Activated CD4-positive, CD25-positive, alpha-beta regulatory T cell treated with anti-CD3 and anti-CD28 coated beads, Interleukin-2, amount 50 U/mL, for 24 hours (primary cell): ENCODE measurements at places on chromosomes 3 and 15.

DNA sequence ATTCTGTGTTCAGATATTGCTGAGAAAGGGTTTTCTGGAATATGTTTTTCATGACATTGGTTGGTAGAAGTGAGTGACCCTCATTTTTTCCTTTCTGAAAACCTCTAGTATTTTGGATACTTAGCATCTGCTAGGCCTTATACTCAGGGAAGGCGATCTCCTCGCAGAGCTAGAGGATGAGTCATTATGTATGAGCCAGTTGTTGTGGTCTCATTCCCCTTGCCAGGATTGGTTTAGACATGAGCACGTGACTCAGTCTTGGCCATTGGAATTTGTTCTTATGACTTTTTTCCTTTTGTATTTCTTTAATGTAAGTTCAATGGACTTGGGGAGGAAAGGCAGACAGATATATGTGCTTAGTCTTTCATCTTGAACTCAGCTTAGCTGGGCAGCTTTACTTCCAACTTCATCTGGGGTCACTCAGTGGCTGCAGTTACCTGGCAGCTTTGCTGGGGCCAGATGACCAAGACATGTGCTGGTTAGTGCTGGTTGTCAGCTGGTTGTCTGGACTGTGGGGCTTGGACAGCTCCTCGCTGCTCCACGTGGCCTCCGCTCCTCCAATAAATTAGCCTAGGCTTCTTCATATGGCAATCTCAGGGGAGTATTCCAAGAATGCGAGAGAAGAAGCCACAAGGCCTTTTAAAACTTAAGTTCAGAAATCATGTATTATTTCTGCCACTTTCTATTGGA, 207.5 kb downstream of the IL20RB start:
- ATAC-seq = no peak

- no peak for ATAC-seq
Observed at GRCh38 chr15:70789213-70789612, 25.9 kb upstream of the UACA start.

DNA sequence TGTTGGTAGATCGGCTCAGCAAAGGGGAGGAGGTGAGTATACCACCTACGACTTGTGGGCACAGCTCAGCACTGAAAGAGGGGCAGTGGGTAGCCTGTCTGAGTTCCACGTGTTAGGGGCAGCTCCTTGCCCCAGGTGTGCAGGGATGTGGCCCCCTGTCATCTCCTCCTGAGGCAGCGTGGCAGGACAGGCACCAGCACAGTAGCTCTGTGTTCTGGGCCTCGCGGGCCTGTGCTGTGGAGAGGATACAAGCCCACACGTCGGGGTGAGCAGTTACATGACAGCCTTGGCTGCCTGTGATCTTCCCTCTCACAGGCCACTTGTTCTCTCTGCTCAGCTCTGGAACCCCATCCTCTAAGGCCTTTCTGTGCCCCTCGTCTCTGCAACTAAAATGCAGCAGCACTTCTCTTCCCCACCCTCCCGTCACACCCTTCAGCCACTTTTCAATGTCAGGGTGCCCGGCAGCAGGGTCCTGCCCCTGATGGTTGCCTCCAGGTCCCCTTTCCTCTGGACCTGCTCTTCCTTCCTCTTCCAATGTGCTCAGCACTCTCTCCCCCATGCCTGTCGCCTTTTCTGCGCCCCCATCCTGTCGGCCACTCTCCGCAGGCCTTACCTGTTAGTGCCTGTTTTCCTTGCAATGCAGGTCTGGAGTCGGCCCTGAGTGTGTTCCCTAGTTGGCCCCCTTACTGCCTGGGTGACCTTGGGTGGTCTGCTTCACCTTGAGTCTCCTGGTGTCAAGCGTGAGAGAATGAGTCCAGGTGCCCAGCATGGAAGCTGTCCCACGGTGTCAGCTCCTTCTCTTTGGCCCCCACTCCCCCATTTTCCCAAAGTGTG, 18.2 kb upstream of the CPNE9 start:
- ATAC-seq = no peak

- ATAC-seq = no peak
Observed at GRCh38 chr3:37279856-37280255, 105.5 kb upstream of the LRRFIP2 start.

GRCh38 chr3:25820816-25821486, 31.1 kb downstream of the OXSM start:
- no peak for ATAC-seq

DNA sequence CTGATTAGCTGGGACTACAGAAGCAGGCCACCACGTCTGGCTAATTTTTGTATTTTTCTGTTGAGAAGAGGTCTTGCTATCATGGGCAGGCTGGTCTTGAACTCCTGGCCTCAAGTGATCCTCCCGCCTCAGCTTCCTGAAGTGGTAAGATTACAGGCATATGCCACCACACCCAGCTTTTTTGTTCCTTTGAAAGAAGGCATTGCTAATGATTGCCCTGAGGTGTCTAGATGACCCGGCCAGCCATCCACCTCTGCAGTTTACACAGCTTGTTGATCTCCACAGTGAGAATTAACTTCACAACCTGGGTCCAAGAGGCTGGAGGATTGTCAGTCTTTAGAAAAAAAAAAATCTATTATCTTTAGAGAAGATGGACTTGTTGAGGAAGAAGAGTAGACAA, 58.7 kb downstream of the SMAD3 start:
- no peak for ATAC-seq
